ENCODE measurements at places on chromosomes 4 and X.

GRCh38 chrX:10208953-10209352 is 52.2 kb downstream of the CLCN4 start:
- DNase-seq: no peak

- no peak for DNase-seq
Observed at GRCh38 chrX:28120072-28120471, 138.8 kb upstream of the DCAF8L1 start.

DNA sequence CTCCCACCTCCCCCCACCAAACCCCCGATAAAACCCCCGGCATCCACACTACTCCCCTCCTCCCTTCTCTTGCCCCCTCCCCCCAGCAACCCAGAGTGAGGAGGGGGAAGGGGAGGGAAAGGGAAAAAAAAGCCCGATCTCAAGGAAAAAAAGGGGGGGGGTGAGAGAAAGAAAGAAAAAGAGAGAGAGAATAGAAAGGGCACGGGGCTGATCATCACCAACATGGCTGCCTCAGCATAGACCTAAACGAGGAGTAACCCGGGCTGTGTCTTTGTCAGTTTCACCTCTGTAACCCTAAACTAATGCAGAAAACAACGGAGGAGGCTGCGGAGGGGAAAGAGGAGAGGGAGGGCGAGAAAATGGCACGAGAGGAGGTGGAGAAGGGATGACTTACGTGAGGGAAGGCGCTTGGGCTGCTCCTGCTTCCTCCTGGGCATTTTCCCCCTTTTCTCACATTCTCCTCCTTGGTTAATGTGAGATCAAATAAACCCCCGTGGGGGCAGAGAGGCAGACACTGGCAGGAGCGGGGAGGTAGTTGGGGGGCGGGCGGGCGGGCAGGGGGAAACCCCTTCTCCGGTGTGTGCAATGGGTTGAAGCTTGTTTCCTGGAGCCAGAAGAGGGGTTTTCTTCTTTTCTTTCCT is 532 bp downstream of the ZNF827 start:
- peak; percentile 31 for DNase-seq

DNA sequence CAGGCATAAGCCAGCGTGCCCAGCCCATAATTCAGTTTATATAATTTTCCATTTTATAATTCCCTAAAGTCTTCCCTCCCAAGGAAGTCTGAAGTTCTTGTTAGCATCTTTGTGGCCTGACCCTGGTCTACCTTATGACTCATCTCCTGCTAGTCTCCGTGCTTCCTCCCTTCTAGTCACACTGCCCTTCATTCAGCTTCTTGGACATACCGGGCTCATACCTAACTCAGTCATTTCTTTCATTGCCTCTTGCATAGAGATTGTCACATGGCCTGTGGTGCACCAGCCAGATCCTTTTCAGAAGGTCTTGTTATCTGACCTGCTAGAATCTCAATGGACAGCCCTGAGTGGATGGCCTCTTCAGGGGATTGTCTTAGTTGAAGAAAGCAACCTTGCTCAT is 22.8 kb upstream of the MAML3 start:
- peak; percentile 78 for DNase-seq

GRCh38 chrX:29488919-29489318 is 726.4 kb upstream of the MAGEB2 start:
- no peak for DNase-seq

GRCh38 chr4:121053601-121054143 is 18.7 kb downstream of the NDNF start:
- peak; percentile 47 for DNase-seq

DNA sequence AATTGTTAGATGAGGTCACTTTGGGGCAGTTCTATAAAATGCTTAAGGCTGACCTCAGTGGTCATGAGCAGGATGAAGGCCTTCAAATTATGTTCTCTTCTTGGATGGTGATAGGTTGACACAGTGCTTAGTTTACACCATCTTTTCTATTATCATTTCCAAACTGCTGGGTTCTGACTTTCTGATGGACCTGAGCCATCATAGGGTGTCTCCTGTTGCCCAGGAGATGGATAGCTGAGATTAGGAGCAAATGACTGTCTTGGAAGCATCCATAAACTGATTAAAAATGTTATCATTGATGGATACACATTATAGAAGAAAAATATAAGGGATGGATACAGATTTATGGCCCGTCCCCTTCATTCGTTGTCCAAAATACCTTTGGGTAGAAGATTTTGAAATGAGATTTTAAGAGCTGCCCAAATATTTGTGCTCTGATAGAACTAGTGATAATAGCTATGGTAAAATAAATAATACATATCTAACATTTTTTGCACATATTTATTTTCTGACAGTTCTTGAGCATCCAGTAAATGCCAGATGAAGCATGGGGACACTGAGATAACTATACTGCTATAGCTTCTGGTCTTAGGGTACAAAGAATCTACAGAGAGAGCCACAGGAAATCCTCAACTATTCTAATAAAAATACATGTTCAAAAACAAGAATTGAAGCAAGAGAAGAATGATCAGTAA is 839.4 kb upstream of the LCORL start:
- no peak for DNase-seq

DNA sequence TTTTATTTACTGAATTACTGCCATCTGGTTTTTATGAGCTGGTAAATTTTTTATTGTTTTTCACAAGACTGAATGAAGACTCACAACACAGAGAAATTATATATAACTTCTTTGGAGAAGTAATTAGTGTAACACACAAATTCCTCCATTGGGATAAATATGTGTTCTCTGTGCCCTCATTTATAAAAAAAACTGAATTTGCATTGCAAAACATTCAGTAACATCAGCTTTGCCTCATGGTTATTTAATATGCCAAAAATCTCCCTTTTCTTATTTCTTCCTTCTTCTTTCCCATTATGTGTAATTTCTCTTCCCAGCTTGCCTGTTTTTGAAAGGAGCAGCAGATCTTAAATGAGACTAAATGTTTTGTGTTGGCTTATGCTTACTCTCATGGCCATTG is 18.5 kb downstream of the CASP6 start:
- no peak for DNase-seq

DNA sequence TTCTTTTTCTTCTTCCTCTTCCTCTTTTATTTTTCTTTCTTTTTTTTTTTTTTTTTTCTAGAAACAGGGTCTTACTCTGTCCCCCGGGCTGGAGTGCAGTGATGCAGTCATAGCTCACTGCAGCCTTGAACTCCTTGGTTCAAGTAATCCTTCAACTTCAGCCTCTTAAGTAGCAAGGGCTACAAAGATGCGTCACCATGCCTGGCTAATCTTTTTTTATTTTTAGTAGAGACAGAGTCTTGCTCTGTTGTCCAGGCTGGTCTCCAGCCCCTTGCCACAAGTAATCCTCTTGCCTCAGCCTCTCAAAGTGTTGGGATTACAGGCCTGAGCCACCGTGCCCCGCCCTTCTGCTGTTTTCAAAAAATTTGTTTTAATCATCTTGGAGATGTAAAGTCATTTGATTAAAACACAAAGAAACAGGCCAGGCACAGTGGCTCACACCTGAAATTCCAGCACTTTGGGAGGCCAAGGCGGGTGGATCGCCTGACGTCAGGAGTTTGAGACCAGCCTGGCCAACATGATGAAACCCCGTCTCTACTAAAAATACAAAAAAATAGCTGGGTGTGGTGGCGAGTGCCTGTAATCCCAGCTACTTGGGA is 28.1 kb downstream of the SYNPO2 start:
- DNase-seq: peak; percentile 2

- no peak for DNase-seq
Observed at GRCh38 chr4:86944964-86945781, 10.4 kb downstream of the AFF1 start.

GRCh38 chrX:110310000-110310790 is 7.7 kb downstream of the AMMECR1 start:
- DNase-seq: peak; percentile 34

DNA sequence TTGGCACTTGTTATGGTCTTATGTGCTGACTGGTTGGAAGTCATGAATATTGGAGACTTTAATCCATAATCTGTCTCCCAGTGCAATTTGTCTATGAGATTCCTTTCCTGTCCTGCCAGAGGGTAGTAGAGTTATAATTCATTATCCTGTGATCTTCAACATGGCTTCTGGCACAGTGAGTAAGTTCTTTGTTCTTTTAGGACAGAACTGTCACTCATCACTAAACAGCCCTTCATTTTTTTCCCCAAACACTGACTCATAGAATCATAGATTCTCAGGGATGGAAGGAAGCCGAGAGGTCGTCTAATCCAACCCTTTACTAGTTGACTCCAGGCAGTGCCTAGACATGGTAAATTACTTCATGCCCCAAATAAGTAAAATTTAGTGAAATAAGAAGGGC is 78.4 kb downstream of the LUZP4 start:
- peak; percentile 87 for DNase-seq

DNA sequence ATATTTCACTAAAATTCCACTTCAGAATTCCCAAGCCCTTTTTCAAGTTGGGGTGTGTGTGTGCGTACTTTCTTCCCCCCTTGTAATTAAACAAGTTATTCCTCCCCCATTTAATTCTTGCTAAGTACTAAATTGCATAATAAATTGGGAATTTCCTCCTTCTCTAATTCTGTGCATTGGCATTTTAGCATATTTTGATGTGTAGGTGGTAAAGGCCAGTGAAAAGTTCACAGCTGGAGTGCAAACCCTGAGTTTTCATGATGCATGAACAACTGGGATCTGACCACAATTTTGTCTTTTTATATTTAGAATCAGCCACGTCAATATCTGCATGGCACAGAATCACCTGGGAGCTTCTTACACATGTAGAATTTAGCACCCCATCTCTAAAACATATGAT is 18.5 kb downstream of the ANXA3 start:
- no peak for DNase-seq

DNA sequence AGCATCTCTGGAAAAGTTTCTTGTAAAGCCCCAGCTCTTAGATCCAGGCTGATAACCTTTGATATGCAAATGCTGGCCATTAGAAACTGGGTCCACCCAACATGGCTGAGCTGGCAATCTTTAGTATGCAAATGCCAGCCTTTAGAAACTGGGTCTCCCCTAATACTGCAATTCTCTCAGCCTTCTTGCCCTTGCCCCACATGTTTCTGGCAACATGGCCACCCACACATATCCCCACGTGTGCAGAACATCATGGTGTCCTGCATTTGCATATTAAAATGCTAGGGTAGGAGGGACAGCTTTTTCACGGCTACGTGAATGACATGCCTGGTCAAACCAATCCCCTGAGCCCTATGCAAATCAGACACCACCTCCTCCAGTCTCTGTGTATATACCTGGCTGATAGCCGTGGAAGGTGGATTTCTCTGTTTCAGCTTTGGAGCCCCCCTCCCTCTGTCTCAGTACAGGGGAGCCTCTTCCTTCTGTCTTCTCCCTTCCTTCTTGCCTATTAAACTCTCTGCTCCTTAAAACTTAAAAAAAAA is 344.0 kb upstream of the NWD2 start:
- DNase-seq: no peak

DNA sequence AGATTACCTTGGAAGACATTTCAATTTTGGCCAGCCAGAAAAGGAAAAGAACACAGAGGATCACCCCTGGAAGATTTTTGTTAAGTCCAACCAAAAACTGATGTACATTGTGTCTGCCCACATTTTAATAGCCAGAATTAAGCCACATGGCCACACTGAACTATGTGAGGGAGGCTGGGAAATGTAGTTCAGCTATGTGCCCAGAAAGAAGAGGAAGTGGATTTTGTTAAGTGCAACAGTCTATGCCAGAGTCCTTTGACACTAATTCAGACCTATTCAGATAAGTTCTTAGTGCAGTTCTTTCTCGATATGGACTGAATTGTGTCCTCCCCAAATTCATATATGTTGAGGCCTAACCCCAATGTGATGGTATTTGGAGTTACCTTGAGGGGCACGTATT is 18.4 kb downstream of the PRPS1 start:
- no peak for DNase-seq

GRCh38 chr4:6450709-6451108 is 21.7 kb downstream of the PPP2R2C start:
- DNase-seq: no peak

DNA sequence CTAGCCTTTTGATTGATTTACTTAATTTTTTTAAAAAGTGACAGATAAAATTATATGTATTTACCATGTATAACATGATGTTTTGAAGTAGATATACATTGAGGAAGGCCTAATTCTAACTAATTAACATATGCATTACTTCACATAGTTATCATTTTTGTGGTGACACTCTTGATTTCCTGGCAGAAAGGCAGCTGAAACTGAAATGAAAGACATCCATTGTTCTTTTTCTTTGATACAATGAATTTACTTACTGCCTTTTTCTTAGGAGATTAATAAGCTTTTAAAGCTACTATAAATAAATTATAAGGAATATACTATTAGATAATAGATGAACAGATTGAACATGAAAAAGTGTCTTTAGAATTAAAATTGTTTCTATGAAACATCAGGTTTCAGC is 26.7 kb downstream of the ANKRD50 start:
- DNase-seq: no peak

- DNase-seq: no peak
Observed at GRCh38 chr4:2787230-2788100, 5.4 kb upstream of the SH3BP2 start.

DNA sequence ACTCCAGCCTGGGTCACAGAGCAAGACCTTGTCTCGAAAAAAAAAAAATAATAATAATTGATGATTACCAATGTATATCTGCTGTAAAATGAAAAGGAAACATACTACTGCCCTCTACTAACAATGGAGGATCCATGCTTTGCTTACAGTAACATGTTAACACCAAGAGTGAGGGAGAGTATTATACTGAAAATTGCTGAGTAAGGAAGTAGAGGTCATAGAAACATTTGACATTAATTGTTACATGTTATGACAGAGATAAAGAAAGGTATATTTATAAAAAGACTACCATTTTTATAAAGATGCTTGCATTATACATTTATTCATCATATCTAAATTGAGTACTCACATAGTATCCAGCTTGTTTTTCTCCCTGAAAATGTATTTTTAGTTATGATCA is 1989.8 kb upstream of the TENM3 start:
- no peak for DNase-seq
